Fibroblast of the aortic adventitia (primary cell): ENCODE measurements at places on chromosomes 12 and 14. TPM values are rescaled to one million over a fixed set of nuclear protein-coding genes. Genes with fewer than 3 reads are reported as not detected.

Gene FAM161B
- total RNA-seq: 2.3 and 3.1 TPM in 2 replicates

Gene ERP27
- total RNA-seq: 0.18 TPM in 1 of 2 replicates, not detected in the other

Gene SELPLG
- 0.57 and 1.5 TPM in 2 replicates for total RNA-seq

Gene PLCZ1
- 0.18 TPM in 1 of 2 replicates, not detected in the other for total RNA-seq

Gene SPATS2
- 25.1 and 34.1 TPM in 2 replicates for total RNA-seq

Gene BBOF1
- 9.8 and 13.2 TPM in 2 replicates for total RNA-seq

Gene FOXN4
- not detected in 2 replicates for total RNA-seq

Gene ITGB7
- 0.54 TPM in 1 of 2 replicates, not detected in the other for total RNA-seq
